ENCODE measurements at places on chromosomes 2 and 18.
A peak's percentile ranks its signal among the peaks of the same experiment; 100 is the strongest.

DNA sequence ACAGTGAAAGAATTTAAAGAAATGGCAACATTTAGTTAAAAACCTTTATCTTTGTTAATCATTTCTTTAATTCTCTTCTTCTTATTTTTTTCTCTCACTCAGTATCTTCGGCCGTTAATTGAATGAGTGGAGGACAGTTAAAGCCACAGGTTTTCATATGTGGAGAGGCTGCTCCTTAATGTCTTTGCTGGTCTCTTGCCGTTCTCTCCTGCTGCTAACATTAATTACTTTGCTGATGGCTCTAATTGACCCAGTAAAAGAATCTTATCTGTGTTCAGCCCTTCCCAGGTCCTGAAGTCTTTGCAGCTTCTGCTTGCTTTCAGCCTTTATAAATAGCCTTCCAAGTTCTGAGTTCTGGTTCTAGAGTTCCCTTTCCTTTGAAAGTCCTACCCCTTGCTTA is 77.1 kb downstream of the ADAM23 start:
- no peak for DNase-seq

DNA sequence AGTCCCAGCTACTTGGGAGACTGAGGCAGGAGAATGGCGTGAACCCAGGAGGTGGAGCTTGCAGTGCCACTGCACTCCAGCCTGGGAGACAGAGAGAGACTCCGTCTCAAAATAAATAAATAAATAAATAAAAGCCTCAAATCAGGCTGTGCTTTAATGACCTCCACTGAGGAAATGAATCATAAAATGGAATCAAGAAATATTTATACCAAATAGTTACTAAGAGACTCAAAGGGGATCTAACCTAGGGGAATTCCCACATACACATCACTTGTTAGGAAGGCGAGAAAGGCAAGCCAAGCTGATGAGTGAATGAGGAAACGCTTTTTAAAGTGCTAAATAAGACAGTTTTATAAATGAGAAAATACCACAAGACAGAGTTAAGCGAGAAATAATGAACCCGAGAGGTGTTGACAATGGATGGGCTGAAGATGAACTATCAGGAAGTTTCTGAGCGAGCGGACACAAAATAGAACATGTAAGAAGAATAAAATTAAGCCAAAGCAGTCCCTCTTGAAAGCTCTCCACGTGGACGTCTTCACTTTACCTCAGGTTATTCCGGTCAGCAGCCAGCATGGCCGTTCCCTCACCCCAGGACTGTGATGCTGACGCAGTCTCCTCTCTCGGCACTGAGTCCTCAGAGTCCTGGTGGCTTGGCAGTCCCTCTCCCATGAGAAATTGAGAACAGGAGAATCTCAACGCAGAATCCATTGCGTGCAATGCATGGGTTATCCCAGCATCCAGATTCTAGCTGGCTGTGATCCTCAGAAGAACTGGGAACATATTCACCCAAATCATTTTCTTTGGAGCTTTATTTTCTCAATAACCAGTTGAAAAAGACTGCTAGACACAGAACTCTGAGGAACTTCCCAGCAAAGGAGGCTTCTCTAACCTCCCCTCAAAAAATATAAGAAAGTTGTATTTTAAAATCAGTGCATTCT is 22.3 kb downstream of the PXDN start:
- no peak for DNase-seq

DNA sequence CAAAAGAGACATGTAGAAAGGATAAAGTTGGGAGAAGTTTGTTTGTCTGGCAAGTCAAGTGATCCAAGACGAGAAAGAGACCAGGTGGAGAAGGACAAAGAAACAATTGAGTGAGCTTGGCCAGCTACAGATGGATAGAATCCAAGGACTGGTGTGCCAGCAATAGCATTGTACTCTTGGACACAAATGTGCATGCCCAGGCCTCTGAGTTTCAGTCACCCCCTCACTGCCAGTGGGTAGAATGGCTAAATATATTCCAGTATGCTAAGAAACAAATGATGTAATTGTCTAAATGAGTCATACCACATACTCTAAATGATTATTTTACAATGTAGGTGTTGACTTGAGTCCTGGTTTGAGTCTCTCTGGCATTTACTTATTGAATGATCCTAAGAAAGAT is 881.3 kb downstream of the LRRTM4 start:
- no peak for DNase-seq

GRCh38 chr2:77190721-77191346 is 331.3 kb downstream of the LRRTM4 start:
- DNase-seq: no peak

DNA sequence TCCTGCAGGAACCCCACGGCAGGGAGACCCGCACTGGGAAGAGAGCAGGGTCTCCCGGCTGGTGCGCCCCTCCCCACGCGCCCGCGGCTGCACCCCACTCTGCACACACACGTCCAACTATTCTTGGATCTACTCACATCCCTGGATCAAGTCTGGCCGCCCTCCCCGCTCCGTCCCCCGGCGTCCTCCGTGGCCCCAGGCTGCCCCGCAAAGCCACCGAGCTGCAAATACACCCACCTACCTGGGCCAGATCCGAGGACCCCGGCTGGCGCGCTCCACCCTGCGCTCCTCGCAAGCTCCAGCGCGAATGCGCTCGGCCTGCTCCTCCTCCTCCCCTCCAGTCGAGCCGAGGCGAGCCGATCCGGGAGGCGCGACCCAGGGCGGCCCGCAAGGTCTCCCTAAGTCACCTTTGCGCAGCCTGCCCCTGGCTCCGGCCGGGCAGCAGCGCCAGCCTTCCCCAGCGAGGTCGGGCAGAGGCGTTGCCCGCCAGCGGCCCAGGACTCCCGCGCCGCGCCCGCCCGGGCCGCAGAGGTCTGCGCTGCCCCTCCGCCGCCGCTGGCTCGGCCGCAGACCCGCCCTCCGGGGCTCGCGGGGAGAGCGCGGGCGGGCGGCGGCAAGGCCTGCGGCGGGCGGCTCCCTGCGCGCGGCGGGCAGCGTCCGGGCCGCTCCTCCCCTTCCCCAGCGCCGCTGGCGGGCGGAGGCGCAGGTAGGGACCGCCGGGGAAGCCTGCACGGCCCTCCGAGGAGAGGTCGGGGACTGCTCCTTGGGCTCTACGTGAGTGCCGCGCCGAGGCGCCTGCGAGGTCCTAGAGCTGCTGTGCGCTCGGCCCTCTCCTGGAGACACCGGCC is 126.0 kb downstream of the OSBPL1A start:
- peak; percentile 13 for DNase-seq

- no peak for DNase-seq
These were observed 1.2 kb upstream of the CLASP1 start for GRCh38 chr2:121650315-121650930.

DNA sequence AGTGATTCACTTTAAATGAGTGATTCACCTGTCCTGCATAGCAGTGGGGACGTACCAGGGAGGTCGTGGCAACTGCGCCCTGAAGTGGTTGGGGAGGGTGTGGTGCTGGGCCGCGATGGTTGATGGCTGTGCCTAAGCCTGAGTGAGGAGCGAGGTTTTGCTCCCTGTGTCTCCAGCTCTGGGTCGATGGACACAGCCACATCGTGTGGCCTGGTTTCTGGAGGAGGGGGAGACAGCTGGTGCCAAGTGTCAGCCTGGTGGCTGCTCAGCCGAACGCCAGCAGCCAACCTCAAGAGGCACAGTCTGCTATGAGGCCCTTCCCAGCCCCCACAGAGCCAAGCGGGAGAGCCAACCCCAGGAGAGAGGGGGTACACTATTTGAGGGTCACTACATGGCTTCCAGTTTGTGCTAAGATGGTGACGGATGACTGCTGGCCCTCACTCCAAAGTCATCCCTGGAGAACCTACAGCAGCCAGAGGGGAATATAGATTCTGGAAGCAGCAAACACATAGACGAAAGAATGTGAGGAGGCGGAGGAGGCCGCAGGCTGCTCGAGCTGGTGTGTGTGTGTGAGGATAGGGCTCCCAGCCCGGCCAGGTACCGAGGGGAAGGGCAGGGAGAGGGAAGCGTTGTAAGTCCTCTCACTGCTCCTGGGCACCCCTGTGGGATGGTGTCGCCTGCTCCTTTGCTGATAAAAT is 58.6 kb upstream of the OTOF start:
- DNase-seq: no peak

- DNase-seq: peak; percentile 20
These were observed at the start of gene TMEM237 for GRCh38 chr2:201643216-201643890. Gene TMEM237, minus strand, starts transcription at chr2:201643503. Its CDS starts 103 bp downstream, at chr2:201643400.

DNA sequence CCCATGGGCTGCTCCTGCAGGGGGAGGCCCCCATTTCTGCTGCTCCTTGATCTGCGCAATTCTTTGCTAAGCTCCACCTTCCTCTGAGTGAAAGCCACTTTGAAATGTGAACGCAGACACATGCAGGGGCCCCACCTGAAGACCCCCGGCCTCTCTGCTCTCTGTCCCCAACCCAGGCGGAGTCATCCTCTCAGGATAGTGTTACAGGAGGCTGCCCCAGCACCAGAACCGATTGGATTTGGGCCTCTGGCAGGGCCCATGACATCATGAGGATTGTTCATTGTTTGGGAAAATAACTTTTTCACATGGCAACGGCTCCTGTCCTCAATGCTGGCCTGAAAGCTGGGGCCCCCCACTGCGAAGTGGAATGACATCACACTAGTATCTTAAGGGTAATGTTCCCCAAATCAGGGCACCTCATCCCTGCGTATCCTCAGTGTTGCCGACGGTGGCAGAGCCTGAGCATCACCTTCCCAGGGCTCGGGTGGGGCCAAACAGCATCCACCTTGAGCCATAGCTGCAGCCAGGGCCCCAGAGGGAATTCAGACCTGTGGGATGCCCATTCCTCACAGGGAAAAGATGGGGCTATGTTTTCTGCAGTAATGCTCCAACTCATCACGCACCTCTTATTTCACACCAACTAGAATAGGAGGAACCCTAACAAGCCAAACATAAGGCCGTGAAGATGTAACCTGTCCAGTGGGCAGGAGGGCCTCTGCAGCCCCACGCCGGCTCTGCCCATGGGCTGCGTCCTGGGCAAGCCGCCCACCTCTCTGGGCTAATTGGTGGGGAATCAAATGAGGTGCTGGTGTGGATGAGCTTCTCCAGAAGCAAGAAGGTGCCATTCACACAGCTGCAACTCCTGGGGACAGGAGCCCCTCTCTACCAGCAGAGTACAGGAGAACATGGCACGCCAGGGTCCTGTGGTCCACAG is 2.7 kb upstream of the ERFE start:
- no peak for DNase-seq

- DNase-seq: no peak
These were observed 182.2 kb downstream of the FIGN start for GRCh38 chr2:163553601-163554000.

DNA sequence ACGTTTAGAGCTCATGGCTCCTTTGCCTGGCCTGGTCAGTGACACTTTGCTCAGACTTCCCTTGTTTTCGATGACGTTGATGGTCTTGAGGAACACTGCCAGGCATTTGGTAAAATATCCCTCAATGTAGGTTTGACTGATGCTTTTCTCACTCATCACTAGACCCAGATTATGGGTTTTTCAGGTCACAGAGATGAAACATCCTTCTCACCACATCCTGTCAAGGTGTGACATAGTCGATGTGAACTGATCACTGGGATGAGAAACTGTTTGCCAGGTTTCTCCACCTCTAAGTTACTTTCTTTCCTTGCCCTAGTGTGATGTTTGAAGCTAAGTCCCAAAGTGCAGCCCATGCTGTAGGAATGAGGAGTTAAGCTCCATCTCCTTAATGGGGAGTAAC is 81.5 kb downstream of the AFF3 start:
- DNase-seq: no peak

DNA sequence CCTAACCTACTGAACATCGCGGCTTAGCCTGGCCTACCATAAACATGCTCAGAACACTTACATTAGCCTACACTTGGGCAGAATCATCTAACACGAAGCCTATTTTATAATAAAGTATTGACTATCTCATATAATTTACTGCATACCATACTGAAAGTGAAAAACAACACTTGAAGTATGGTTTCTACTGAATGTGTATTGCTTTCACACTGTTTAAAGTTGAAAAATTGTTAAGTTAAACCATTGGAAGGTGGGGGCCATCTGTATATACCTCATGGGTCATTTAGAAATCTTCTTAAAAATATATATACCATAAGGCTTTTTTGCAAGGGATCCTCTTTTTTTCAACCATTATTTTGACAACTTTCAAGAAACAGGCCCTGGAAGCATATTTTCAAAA is 16.5 kb downstream of the RNF149 start:
- DNase-seq: no peak

DNA sequence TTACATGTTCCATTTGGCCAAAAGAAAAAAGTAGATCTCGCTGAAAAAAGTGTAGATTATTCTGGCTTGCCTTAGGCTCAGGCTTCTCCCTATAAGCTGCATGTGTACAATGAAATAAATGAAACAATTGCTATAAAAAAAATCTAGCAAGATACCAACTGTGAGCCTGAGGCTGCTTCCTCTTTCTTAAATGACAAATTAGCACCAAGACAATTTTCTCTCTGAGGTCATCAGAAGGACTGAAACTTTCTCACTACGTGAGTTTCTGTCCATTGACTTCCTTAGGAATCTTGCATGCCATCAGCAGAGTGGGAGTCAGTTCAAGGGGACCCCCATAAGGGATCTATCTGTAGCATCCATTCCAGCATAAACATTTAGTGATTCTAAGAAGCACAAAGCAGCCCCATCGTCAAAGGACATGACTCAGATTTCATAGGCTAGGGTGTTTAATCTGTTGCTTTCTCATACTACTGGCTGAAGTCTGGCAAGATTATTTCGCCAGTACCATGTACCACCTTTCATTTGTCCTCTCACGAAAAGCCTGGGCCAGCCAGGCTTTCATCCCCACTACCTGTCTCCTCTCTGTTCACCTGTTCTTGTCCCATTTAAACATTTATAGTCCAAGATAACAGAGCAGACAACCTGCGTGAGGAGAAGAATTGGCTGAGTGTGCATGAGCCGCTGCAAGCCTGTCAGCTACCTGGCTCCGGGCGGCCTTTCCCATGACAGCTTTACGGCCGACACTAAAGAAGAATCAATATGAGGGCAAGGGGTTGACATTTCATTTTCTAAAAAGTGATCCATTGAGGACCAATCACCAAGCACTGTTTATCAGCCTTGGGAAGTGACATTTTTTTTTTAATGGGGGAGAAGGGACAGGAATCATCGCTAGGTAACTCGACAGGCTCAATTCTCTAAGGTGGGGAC is 120.0 kb downstream of the EPHA4 start:
- DNase-seq: no peak

DNA sequence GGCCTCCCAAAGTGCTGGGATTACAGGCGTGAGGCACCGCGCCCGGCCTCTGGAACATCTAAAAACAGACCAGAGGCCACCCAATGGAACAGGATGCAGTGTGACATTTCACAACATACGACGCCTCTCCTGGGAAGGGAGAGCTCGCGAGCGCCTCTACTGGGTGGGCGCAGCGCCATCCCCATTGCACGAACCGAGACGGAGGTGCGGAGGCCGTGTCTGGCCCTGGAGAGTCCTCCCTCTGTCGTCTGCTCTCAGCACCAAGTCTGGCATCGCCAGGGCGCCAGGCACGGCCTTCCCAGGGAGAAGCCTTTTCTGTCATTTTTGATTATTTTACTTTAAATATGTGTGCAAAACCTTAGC is 9.4 kb upstream of the GBX2 start:
- no peak for DNase-seq

Measured in stimulated activated CD8-positive, alpha-beta memory T cell treated with anti-CD3 and anti-CD28 coated beads, Interleukin-7, amount 100 ng/mL, for 48 hours (primary cell).